Muscle of leg (tissue), 16 donors: ENCODE measurements at places on chromosomes 6 and 20. TPM values are rescaled to one million over a fixed set of nuclear protein-coding genes. Genes with fewer than 3 reads are reported as not detected.

Gene SH3BGRL2
- 9.0 TPM for polyA plus RNA-seq

GRCh38 chr20:12786276-12786675 lies 222.5 kb upstream of the SPTLC3 start:
- peak; percentile 85 for DNase-seq

DNA sequence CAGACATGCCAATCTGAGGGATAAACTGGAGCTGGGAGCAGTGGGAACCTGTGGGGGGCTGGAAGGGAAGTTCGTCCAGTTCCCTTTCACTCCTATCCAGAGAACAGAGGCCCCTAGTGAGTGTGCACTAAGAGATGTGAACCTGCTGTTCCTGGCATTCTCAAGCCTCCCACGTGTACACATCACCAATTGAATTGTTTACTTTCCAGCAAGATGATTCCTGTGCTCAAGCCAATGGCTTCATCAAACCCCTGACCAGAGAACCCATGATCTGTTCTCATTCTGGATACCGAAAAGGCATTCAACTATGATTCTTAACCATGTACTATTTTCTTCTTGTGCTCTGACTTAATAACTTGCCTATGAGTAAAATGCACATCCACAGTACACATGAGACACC lies 10.2 kb upstream of the SLC22A3 start:
- DNase-seq, result no peak

Gene RNGTT
- polyA plus RNA-seq, result 7.5 TPM

DNA sequence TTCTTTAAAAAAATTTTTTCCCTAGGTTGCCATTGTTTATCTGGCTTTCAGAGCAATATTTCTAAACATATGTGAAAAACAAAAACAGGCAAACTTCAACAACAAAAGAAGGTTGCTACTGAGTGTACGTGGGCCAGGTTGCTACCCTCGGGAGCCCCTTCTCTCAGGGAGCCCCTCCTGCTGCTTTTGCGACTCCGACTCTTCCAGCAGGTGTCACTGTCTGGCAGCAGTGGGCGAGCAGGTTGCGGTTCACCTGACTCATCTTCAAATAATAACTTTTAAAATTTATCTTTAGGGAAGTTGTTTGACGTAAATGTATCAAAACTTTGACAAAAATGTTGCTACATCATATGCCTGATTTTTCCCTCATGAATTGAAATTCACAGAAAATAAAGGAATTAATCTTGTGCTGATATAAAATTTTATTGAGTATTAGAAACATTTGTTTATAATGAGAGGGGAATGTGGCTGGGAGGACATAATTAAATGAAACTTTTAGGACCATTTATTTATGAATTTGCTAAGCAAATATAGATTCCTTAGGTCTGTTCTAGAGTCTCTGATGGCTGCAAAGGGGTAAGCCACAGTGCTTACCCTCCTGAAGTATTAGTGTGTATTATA lies 138.8 kb downstream of the HIVEP1 start:
- no peak for DNase-seq

- peak; percentile 83 for DNase-seq
These were observed 6.9 kb upstream of the CD40 start for GRCh38 chr20:46111028-46111835.

Gene MRPL14
- 36.7 TPM for polyA plus RNA-seq
